ENCODE measurements at places on chromosomes 5 and 9. TPM values are rescaled to one million over a fixed set of nuclear protein-coding genes. Genes with fewer than 3 reads are reported as not detected.

DNA sequence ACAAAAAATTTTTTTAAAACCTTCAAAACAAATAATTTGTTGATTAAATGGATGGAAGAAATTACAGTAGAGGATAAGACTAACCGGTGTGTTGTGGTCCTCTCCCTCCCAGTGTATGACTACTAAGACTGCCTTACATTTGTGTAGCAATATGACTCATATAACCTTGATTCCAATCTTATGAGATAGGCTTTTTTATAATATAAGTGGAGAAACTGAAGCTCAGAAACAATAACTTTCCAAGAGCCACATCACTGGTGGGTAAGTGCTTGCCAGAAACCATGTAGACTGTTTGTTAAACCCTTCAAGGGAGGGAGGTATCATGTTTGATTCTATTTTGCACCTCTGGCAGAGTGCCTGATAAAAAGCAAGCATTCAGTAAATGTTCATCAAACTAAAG is 47.5 kb downstream of the NLN start:
- DNase-seq = peak; percentile 72

DNA sequence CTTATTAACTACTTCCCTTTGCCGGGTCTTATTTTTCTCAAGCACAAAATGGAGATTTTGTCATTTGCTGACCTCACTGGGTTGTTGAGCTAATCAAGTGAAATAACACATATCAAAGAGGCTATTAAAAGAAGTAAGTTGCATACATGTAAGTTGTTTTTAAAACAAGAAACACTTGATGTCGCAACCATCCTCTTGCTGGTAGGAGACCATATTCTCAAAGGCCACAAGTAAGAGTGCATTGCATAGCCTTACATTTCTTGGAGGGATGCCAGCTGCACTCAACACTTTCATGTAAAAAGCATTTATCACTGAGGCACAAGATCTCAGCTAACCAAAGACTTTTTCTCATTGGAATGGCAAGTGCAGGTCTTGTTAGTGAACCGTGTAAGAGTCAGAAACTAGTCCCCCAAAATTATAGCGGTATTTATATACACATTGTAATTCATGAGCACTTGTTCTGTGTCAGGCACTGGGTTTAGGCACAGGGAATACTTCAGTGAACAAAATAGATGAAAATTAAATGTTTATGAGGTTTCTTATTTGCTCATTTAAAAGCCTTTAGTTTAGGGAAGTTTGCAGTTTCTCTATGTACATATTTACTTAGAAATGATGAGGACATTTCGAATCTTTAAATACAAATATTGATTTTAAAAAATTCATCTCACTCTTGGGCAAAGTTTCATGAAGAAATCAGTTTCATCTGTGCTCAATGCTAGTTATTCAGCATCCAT is 72.0 kb downstream of the ZFAND5 start:
- DNase-seq = peak; percentile 97

GRCh38 chr9:125896964-125897363 is 149.8 kb downstream of the PBX3 start:
- no peak for DNase-seq

GRCh38 chr5:98259595-98259994 is 513.9 kb upstream of the RGMB start:
- DNase-seq = no peak

Gene ZNF462
- 32.4 TPM for total RNA-seq

- no peak for DNase-seq
Observed at GRCh38 chr5:29899583-29899982, 1293.9 kb upstream of the CDH6 start.

DNA sequence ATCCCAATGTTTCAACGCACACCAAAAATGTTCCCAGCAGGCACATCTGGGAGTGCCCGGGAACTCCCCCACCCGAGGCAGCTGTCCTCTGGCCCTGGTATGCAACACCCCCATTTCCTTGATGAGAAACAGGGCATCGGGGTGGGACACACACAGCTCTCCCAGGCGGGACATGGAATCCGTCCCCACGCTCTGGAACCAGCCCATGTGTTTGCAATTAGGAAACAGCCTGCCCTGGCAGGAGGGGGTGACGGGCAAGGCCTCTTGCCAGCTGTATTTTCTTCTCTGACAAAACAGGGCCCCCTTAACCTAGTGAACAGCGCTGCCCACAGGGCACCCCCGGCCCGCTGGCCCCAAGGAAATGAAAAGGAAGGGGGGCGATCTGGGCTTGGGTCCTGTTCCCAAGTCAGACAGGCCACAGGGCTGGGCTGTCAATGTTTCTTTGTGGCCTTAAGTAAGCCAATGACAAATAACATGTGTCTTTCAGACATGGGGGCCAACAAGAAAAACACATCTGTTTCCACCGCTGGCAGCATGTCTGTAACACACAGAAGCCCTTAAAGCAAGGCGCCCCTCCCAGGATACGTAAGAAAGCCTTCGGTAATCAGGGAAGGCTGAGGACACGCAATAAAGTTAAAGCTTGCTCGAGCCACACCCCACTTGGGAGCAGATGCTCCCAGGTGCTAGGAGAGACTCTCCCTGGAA is 125.3 kb downstream of the ROR2 start:
- DNase-seq = peak; percentile 94

GRCh38 chr9:68540712-68541535 is at the start of gene TMEM252:
Gene TMEM252 (minus strand): TSS chr9:68540883. CDS start chr9:68540814, 69 bp downstream.
- DNase-seq = no peak

Gene FREM1
- 0.32 TPM for total RNA-seq

DNA sequence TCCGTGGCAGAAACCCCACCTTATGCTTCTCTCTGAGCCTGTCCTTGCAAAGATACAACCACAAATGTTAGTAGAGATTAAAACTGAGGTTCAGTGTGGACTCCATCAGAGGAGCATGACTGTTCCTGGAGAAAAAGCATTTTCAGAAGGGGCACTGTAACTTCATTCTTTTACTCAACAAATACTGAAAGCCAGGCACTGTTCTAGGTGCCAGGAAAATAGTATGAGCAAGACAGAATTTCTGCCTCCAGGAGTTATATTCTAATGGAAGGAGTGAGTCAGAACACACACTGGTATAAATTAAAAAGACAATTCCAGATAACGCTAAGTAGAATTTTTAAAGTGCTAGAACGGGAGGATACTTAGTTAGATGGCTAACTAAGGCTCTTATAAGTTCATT is 251.4 kb upstream of the GAS1 start:
- DNase-seq = no peak

DNA sequence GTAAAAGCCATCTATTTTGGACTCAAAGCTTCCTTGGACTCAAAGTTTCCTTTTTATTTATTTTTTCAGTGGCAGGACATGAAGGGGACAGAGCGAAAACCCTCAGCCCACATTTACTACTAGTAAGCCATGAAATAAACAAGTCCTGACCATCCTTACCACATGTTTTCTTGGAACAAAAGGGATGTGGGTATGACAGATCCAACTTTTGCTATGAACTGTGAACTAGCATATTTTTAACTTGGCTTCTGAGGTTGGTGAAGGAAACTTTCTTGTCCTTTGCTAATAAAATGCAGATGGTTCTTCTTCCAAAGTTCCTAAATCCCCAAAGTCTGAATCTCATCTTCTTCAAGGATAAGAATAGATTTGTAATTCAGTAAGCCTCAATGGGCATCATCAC is 122.7 kb upstream of the TNC start:
- DNase-seq = no peak

GRCh38 chr5:168528521-168529373 is at the start of gene FBLL1:
Gene FBLL1 (plus strand): TSS chr5:168529305. CDS start chr5:168529505, 200 bp downstream.
- peak; percentile 28 for DNase-seq

DNA sequence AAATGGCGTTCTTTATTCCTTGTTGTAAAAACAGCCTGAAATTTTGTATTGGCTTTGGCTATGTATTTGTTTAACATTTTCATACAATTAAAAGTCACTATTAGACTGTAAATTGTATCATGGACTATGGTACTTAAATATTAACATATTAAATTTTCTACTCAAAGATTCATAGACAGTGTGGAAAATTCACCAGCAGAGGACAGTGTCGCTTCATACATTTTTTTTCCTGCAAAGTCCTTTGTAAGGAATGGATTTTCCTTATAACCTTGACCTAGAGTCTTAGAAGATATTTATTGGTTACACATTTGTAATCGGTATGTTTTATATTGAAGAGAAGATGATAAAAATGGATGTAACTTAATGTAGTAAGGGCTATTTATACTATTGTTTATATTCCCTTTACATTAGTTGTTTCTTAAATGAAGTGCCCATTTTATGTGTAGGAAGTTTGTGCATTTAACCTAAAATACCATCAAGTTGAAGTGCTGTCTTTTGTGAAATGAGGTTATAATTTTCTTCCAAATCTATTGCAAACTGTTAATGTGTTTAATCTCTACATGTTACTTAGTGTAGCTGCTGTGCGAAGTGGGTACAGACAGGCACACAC is 150.1 kb downstream of the KDM4C start:
- DNase-seq = peak; percentile 64

GRCh38 chr9:38434853-38435252 is 10.6 kb upstream of the IGFBPL1 start:
- no peak for DNase-seq

GRCh38 chr9:124258607-124259157 is 933 bp downstream of the NEK6 start:
- no peak for DNase-seq

GRCh38 chr5:130549884-130550561 is 615.0 kb downstream of the HINT1 start:
- peak; percentile 73 for DNase-seq

Gene QRFP
- not detected for total RNA-seq

DNA sequence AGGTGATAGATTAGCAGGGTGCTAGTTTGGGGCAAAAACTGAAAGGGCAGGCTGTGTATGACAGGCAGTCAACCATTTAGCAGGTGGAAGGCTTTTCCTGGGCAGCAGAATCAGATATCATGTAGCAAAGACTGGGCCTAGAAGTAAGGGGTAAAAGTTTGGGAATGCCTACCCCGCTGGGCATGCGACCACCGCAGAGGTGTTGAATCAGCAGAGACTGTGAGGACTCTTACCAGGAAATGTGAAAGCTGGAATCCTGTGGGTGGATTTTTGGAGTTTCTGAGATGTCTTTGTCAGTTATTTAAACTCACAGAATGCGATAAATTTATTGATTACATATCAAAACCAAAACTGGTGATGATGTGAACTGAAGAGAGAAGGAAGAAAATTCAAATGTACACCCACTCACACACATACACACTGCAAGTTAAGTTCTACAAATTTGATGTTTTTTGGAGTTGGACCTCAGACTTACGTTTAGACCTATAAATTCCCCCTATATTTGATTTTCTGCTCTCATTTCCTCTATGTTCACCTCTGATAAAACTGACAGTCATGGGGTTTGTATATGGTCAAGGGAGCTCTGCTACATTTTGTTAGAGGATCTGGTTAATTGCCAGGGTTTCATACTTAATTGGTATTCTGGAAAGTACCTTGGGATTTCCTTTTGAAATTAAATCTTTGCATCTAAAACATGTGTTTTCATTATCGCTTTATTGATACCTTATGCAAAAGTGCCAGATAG is 333.6 kb downstream of the CSNK1G3 start:
- DNase-seq = no peak

DNA sequence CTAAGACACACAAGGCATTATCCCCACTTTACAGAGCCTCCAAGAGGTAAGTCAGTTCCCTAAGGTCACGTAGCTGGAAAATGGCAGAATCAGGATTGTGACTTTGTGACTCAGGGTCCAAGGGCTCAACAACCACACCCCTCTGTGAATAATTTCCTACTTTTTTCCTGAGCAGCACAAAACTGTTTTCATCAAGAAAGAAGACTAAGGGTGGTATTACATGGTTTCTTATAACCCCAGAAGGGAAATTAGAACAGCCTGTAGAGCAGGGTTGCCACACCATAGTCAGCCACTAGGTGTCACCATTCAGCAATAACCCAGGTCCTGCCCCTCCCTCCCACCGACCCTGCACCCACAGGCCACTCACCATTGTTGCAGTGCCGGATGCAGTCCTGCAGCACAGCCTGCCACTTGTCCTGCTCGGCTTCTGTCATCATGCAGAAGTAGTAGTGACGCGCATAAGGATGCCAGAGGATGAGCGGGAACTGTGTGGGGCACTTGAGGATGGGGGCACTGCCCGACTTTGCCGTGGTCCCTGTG is 72.1 kb downstream of the LRSAM1 start:
- no peak for DNase-seq

DNA sequence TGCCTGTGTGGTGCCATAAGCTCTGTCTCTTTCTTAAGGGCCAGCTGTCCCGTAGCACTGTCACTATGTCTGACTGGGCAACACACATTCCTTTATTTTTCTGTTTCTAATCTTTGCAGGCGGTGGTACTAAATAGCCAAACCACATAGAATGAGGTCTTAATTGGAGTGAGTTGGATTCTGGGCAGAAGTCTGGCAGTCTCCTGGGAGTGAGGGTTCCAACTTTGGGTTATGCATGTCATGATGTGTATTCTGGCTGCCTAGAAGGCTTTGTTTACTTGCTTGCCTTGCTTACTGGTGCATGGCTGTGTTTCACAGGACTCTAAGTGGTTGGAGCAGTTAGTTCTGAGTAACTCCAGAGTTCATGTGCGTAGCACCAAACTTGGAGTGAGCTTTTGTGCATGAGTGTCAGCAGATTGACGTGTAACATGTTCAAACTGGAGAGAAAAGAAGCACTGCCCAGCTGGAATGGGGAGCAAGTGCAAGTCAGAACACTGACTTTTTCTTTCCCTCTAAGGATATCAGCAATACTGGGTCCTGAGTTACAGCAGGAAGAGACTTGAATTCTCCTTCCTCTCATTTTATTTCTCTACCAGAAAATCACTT is 185.8 kb downstream of the PCSK1 start:
- peak; percentile 16 for DNase-seq

GRCh38 chr5:149125386-149125891 is 15.9 kb upstream of the ABLIM3 start:
- no peak for DNase-seq

DNA sequence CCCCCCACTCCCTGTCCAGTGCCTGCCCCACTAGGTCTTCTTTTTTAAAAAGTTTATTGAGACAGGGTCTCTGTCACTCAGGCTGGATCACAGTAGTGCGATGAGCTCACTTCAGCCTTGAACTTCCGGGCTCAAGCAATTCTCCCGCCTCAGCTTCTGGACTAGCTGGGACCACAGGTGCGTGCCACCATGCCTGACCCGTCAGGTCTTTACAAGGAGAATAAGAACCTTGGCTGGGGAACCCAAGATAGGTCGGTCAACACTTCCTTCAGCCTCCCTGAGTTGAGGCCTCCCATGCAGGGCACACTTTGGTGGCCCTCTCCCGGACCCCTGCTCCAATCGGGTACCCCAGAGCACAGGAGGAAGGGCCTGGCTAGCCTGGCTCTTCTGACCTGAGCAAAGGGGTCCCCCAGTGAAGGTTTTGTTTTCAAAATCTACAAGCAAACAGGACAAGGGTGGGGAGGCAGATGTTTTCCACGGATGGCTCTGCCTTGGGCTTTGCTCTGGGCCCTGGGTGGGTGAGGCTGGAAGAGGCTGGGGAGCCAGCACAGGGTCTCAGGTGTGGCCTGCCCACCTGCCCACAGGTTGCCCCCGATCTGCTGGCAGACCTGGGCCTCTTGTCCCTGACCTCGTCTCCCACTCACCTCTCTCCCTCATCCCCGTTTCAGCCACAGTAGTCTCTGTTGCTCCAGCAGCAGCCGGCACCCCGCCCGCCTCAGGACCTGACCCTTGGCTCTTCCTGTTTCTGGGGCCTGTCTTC is 108.7 kb upstream of the PHYKPL start:
- DNase-seq = no peak

Data from fibroblast of villous mesenchyme (primary cell).